Upper lobe of left lung (tissue), 6 donors: ENCODE measurements at places on chromosomes 11 and 22.
A peak's percentile ranks its signal among the peaks of the same experiment; 100 is the strongest.

DNA sequence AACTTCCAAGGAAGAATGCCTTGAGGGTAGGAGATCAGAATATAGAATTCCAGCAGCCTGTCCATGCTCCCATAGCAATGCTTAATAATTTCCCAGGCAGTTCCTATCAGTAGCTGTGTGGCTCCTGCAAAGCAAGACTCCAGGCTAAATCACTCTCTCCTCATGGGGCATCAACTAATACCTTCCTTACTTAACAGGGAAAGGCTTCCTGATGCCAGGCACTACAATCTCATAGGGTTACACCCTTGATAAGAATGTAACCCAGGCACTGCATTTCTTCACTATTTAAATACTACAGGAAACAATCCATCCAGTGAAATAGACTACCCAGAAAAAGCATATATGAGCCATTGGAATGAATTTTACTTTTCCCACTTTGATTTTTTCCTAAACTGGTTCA lies 615.0 kb upstream of the ARHGAP42 start:
- DNase-seq, result no peak

- DNase-seq, result no peak
Measured at GRCh38 chr11:61350336-61350735, 11.3 kb downstream of the CYB561A3 start.

GRCh38 chr22:50250555-50251476 lies at the start of gene HDAC10:
Gene HDAC10, minus strand, starts transcription at chr22:50251265. Its CDS starts 233 bp downstream, at chr22:50251032.
- peak; percentile 89 for DNase-seq

GRCh38 chr11:32143378-32143777 lies 52.5 kb downstream of the RCN1 start:
- DNase-seq, result no peak

DNA sequence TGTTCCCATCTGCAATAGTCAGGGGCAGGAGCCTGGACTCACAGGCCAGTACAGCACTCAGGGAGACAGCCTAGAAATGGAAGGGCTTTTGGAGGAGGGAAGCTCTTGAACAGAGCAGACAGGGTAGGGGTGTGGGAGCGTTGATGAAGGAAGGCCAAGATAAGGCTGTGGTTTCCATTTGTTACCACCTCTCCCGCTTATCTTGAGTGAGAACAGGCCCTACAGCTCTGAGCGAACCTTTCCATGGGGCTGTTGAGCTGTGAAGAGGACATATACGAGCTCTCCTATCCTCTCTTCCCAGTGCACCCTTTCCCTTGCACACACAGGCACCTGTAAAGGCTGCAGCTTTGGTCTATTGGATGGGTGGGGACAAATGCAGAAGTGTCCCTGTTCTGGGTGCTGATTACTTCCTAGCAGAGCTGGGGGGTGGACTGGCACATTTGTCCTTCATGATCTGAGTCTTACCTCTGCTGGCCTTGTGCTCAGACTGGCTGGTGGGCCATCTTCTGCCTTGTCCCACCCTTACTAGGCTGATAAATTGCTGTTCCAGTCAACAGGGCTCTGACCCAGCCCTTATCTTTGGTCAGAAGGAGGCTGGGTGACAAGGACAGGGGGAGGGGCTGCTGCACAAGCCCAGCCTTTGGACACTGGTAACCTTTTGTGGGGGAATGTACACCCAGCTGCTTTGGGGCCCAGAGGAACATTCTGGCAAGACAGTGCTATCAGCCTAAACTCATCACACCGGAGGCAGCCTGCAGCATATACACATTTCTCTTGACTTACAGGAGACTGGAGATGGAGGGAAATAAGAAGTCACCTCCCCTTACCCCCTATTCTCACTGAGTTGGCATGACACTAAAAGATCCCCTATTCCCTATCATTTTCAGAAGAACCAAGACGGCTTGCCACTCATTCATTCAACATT lies 80.1 kb upstream of the NNMT start:
- DNase-seq, result no peak

GRCh38 chr11:84292006-84292405 lies 1005.8 kb upstream of the CCDC90B start:
- no peak for DNase-seq

DNA sequence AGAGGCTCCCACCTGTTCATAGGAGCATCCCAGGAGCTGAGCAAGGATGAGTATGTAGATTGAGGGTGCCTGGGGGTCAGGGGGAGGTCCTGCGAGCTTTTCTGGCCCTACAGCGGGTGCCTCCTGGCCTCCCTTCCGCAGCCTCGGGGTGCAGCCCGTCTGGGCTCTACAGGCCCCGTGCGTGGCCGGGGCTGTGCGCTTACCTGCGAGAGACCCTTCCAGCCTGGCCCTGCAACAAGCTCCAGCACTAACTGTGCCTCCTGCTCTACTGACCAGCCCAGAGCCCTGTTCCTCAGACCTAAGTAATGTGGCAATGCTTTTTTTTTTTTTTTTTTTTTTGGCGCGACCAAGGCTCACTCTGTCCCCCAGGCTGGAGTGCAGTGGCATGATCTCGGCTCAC lies 1129.1 kb downstream of the BRD1 start:
- no peak for DNase-seq

DNA sequence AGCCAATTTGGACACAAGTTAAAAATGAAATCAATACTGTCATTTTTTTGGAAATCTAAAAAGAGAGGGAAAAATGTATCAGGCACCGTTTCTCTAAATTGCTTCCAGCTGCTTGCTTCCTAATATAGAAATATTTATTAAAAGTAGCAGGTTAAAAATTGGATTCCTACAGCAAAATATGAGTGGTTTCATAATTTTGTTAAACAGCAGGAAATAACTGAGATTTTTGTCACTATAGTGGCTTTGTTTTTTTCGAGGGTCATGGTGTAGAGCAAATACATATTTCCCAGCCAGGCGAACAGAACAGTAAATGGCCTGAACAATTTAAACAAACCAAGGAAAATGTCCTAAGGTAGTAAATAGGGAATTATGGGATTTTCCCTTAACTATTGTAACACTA lies 159.7 kb downstream of the DDX10 start:
- DNase-seq, result no peak

- no peak for DNase-seq
Measured at GRCh38 chr11:3962406-3962840, 107.0 kb downstream of the STIM1 start.
